ENCODE measurements at places on chromosomes 4 and X.

- DNase-seq = no peak
These were observed 164.4 kb upstream of the FTHL17 start for GRCh38 chrX:31236231-31236630.

DNA sequence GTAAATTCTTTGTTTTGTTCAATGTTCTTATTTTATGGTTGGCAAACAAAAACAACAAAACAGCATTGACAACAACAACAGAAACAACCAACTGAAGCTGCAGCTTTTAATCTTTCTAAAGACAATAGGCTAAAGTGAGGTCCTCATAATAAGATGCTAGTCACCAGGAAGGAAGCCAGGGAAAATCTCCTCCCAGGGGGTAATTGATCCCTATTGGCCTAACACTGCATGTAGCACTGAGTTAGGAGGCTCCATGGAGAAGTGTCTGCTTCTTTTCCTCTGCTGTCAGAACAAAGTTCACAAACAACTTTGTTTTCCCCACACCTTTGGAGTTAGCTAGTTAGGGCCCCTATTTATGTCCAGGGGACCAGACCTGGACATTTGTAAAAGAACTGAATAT, 4.7 kb upstream of the LRAT start:
- DNase-seq = no peak

DNA sequence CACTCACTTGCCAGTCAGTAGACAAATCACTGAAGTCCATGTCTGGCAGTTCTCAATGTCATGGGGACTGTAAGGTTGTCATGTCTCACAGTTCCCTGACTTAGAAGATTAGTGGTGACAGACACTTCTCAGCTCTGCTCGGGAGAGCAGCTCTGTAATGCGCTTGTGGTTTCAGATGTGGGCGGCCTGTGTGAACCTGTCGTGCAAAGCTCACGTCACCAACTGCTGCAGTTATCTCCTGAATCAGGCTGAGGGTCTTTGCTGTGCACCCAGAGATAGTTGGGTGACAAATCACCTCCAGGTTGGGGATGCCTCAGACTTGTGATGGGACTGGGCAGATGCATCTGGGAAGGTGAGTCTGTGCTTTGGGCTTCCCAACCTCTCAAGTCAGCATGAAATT, at the start of gene IL9R:
IL9R (plus strand) TSS at position 261 of the 400 bp plus-strand sequence; CDS start at position 325, 64 bp downstream.
- no peak for DNase-seq

DNA sequence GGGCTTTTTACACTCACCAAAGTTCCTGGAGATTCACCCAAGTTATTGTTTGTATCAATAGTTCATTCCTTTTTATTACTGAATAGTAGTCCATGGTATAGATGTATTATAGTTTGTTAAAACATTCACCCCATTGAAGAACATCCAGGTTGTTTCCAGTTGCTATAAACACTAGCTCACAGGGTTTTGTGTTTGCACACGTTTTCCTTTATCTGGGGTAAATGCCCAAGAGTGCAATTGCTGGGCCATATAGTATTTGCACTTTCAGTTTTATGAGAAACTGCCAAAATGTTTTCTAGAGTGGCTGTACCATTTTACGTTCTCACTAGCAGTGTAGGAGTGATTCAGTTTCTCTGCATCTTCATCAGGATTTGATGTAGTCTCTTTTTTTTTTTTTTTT, 57.1 kb downstream of the CBLL2 start:
- DNase-seq = no peak

GRCh38 chrX:149286940-149287349, 218.2 kb downstream of the IDS start:
- DNase-seq = peak; percentile 6

- DNase-seq = no peak
These were observed 189.5 kb upstream of the FAT4 start for GRCh38 chr4:125125276-125125675.

GRCh38 chr4:14335872-14336271, 666.4 kb upstream of the CPEB2 start:
- DNase-seq = no peak

DNA sequence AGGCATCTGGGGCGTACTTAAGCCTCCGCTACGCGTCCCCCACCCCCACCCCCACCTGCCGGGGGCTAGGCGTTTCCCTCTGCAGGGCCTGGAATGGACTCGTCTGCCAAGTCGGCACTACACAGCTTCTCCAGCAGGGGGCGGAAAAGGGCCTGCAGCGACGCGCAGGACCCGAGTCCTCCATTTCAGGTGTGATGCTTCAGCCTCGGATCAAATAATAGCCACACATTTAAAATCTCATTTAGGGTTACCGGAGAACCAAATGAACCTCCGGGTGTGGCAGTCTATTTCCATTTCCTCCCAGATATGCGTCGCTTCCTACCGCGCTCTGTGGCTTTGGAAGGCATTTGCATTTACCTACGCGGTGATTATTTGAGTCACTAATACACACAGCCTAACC, 2.9 kb downstream of the PAK3 start:
- peak; percentile 19 for DNase-seq

GRCh38 chr4:165009493-165010227, 22.1 kb upstream of the TRIM60 start:
- DNase-seq = no peak

- DNase-seq = no peak
These were observed 85.7 kb downstream of the JAKMIP1 start for GRCh38 chr4:6114601-6115000.

GRCh38 chr4:145709843-145710242, 29.9 kb downstream of the C4orf51 start:
- DNase-seq = no peak

DNA sequence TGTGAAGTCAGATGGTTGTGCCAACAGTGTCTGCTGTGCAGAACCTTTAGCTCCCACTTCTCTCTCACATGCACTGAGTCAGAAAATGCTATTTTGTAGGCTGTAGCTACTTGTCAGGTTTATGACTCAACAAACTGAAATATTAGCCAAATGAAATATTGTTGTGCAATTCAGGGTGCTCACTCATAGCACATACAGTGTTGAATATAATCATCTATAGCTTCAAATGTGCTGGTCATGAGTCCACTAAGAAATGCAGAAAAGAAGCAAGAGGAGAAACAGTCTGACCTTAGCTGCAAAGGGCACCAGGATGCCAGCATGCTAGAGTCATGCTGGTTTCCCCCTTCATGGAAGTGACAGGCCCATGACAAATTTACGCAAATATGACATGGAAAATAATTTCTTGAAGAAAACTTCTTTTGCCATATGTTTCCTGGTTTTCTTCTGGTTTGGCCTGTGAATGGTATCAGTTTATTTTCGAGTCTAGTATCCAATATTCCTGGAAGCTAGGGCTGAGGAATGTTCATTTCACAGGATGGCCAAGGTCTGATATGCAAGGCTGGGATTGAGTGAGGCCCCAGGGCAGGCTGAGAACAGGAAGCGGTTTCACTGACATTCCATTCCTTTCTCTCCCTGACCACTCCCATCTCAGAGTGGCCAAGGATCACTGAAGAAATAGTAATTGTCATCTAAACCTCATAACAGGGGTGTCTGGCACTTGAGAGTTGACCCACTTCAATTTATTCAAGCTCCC, 10.3 kb upstream of the CXCL2 start:
- DNase-seq = no peak

DNA sequence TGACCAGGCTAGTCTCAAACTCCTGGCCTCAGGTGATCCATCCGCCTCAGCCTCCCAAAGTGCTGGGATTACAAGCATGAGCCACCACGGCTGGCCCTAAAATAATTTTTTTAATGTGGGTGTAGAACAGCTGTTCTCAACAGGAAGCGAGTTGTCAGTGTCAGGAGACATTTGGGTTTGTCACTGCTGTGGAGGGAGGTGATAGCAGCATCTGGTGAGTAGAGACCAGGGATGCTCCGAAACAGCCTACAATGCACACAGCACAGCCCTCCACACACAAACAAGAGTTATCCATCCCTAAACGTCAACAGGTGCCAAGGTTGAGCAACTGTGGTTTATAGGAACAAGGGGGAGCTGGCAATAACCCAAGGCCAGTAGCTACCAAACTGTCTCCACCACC, 243.4 kb upstream of the STS start:
- DNase-seq = no peak

DNA sequence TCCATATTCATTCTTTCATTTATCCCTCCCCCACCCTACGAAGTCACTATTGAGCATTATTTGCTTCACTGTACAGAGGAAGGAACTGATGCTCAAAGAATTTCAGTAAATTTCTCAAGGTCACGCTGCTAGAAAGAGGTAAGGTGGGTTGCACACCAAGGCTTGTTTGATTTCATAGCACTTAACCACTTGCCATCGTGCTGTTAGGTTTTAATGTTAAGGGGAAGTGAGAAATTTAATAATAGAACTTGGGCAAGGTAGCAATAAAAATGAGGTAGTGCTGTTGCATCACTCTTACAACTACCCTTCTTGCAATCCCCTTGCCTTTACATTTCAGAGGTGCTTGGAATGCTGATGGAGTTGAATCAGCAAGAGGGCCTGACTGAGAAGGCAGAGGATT, 343.1 kb downstream of the MID1IP1 start:
- DNase-seq = no peak

DNA sequence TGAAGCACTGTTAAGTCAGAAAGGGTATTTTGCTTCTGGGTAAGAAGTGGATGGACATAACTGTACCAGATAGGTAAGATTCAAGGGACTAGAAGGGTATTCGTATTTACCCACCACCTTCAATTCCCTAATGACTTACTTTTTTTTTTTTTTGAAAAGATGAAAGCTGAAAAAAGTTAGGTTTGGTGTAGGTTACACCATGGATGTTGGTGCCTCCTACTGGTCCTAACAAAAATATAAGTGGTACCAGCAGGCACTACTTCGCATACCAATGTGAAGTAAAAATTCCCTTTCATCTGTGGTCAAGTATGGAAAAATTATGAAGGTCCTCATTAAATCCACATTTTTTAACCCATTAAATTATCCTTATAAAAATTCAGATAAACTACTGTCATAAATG, 7.2 kb downstream of the ANKRD17 start:
- DNase-seq = no peak

DNA sequence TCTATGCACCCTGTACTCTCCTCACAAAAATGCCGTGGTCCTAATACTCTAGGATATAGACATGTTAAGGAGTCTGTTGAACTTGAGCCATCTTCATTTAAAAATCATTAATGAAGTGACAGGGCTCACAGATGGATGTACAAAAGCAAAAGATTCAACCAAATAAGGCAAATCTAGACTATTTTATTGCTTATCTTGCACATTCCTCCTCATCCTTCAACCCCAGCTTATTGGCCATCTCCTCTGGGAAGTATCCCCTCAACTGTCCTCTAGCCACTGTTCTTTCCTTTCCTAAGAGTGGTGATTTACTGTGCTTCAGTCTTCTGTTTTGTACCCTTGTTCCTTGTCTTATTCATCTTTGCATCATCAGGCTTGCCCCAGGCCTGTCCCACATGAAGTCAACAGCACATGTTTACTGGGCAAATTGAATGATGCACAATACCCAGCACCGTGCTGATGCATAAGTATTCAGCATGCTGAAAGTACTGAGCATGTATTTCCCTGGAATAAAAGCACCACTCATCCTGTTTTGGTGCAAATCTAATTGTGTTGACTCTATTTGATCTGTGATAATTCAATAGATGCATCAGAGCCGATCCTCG, 287.3 kb upstream of the CLNK start:
- no peak for DNase-seq

DNA sequence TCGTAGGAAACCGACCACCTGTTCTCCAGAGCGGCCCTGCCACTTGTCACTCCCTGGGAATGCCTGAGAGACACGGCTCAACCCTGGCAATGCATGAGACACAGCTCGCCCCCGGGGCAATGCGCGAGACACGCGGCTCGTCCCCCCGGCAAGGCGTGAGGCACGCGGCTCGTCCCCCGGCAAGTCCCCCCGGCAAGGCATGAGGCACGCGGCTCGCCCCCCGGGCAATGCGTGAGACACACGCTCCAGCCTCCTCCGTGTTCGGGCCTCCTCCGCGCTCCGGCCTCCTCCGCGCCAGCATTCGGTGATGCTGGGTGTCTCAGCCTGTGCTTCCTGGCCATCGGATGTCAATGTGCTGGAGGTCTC, 27.5 kb upstream of the CPLX1 start:
- no peak for DNase-seq

DNA sequence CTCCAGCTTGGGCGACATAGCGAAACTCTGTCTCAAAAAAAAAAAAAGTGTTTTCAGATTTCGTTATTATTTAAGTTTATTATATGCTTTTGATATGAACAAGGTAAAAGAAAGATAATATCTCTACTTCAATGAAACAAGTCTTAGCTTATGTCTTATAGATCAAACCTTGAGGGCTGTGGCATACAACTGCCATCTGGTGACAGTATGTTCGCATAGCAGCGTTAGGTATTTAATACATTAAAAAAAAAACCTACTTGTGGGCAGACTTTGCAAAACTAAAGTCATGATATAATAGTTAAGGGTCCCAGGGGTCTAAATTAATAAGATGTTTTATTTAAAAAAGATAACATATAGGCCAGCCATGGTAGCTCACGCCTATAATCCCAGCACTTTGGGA, 161.2 kb upstream of the AMOT start:
- no peak for DNase-seq

DNA sequence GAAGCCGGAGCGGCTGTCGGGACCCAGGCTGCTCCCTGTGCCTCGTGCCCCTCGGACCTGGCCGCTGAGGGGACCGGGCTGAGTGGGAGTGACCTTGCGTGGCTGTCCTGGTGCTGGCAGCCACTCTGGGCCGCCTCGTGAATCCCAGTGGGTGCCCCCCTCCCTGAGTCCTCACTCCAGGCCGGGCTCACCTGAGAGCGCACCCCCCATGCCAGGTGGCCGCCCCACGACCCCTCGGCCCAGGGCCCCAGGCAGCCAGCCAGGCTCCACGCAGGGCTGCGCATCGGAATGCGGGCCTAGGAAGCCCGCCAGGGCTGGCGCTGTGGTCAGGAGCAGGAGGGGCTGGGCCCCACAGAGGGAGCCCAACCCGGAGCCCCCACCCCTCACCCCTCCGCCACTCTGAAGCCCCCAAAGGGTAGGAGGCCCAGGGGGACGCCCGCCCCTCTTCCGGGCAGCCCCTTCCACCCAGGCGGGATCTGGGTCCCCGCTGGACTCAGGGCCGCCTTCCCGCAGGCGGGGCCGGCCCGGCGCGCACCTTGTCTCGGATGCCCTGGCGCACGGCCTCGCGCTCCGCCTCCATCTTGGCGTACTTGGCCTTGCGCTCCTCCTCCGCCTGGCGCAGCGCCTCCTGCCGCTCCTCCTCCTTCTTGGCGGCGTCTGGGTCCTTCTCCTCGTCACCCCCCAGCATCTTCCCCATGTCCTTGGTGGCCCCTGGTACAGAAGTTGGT, 33.9 kb downstream of the CPLX1 start:
- DNase-seq = no peak

Measured in hematopoietic multipotent progenitor cell treated with erythropoietin and hydrocortisone succinate and interleukin-3 and kit ligand, for 15 days (in vitro differentiated cells).